ENCODE measurements at places on chromosomes 4 and X.

DNA sequence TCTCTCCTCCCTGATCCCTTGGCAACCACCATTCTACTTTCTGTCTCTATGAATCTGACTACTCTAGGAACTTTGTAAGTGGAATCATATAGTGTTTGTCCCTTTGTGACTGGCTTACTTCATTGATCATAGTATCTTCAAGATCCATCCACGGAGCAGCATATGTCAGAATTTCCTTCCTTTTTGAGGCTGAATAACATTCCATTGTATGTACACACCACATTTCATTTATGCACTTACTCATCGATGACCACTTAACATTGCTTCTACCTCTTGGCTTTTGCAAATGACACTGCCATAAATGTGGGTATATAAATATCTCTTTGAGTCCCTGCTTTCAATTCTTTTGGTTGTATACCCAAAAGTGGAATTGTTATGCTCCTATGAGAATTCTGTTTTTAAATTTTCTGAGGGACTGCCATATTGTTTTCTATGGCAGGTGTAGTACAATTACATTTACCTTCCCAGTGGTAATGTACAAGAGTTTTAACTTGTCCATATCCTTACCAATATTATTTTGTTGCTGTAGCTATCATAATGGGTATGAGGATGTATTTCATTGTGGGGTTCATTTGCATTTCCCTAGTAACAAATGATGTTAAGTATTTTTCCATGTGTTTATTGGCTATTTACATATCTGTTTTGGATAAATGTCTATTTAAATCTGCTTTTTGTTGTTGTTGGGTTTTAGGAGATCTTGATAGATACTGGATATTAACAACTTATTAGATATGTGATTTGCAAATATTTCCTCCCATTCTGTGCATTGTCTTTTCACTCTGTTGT is 466.1 kb downstream of the C4orf33 start:
- no peak for DNase-seq

- no peak for DNase-seq
Observed at GRCh38 chrX:119424999-119425398, 25.9 kb downstream of the SLC25A43 start.

GRCh38 chr4:113665036-113665435 is 96.5 kb downstream of the CAMK2D start:
- no peak for DNase-seq

DNA sequence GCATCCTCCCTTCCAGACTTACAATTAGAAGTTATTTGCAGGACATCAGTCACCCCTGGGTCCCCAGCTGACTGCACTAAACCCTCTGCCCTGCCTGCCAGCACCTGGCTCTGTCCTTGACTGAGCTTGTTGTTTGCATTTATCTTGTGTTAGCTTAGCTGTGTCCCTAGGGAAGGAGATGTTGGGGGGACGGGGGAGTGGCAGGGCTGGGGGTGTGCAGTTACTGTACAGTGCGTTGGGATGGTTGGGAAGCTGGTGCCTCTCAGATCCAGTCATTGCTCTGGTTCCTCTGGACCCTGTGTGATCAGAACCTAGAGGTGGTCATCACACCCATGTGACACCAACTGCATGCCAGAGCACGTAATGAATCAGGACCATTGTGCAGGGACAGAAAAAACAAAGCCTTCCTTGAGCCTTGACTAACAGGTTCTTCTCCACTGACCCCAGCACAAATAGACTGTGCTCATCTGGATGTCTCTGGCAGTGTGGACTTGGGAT is 32.7 kb upstream of the PROM1 start:
- no peak for DNase-seq

GRCh38 chr4:136687118-136687517 is 845.2 kb downstream of the PCDH18 start:
- no peak for DNase-seq

Measured in heart right ventricle (tissue), 16 donors.